NCI-H1694 (cell line): ENCODE measurements at places on chromosomes 5 and 9.

- DNase-seq = no peak
Measured at GRCh38 chr9:83188277-83188676, 125.3 kb upstream of the RASEF start.

GRCh38 chr9:95635986-95636671 lies 119.4 kb upstream of the PTCH1 start:
- no peak for DNase-seq

DNA sequence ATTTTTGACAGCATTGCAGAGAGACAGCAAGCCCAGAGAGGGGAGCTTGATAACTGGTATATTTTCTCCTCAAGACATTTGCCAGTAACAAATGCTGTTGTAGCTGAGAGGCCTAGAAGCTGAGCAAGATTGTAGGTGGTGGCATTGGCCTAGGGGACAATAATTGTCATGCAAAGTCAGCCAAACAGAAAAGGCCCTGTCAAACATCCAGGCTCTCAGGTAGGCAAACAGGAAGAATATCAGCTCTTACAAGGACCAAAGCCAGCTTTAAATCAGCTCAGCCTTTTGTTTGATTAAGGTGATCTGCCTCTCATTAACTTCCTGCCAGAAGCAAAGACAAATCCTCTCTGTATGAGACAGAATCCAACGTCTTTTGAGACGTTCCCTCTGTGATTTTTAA lies 29.7 kb upstream of the BARX1 start:
- DNase-seq = no peak

- DNase-seq = peak; percentile 44
Measured at GRCh38 chr9:118595719-118596305, 773.4 kb downstream of the BRINP1 start.

GRCh38 chr5:147479444-147479843 lies 30.4 kb downstream of the DPYSL3 start:
- DNase-seq = no peak

DNA sequence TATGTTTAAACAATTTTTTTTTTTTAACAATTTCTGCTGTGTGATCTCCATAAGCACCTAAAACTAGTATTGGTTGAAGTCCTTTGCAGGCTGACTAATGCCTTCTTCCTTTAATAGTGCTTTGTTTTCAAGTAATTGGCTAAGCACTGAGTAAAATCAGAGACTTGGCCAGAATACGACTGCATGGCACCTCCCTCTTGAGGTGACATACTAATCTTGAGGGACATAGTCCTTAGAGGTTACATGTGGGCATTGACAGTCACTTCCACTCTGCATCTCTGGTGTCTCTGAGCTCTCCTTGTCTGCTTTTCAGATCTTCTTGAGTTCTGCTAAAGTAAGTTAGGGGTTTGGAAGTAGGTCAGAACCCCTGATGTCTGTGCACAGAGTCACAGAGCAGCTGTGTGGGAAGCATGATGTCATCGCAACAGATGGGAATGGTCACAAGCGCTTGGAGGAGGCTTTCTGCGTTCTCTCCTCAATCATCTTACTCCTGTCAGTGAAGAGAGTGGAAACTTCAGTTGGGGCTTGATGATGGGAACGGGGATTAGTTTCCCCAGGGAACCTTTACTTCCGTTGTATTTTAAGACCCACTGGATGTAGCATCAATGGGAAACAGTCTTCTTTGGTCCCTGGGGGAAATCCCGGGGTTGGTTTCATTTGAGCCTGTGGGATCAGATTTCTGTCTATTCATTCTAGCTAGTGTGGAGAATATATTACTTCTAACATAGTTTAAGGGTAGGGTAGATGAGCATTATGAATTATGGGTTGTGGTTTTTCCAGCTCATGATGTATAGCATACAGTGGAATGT lies 136.9 kb downstream of the ARHGAP26 start:
- DNase-seq = peak; percentile 11

DNA sequence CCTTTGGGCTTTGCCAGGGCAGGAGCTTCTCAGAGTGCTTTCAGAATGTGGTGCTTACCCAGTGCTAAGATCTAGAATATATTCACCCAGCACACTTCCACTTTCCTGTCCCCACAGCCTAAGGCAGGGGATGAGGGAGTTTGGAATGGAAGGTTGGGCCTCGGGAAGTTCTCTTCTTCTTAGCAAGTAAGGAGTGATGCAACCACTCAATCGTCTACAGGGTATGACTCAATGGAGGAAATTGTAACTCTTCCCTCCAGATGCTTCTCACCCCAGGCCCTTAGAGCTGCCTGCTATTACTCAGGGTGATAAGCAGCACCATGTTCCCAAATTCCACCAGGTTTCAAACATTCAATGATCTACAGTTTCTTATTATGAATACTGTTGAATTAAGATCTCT lies 30.8 kb upstream of the AGGF1 start:
- DNase-seq = no peak
